ENCODE measurements at places on chromosomes 16 and 17. TPM values are rescaled to one million over a fixed set of nuclear protein-coding genes. Genes with fewer than 3 reads are reported as not detected.

Gene KDM6B
- total RNA-seq: 27.9 TPM

Gene CHST4
- total RNA-seq: not detected

Gene NOXO1
- total RNA-seq: not detected

Gene CTRB1
- total RNA-seq: not detected

Gene CHMP1A
- total RNA-seq: 32.6 TPM

DNA sequence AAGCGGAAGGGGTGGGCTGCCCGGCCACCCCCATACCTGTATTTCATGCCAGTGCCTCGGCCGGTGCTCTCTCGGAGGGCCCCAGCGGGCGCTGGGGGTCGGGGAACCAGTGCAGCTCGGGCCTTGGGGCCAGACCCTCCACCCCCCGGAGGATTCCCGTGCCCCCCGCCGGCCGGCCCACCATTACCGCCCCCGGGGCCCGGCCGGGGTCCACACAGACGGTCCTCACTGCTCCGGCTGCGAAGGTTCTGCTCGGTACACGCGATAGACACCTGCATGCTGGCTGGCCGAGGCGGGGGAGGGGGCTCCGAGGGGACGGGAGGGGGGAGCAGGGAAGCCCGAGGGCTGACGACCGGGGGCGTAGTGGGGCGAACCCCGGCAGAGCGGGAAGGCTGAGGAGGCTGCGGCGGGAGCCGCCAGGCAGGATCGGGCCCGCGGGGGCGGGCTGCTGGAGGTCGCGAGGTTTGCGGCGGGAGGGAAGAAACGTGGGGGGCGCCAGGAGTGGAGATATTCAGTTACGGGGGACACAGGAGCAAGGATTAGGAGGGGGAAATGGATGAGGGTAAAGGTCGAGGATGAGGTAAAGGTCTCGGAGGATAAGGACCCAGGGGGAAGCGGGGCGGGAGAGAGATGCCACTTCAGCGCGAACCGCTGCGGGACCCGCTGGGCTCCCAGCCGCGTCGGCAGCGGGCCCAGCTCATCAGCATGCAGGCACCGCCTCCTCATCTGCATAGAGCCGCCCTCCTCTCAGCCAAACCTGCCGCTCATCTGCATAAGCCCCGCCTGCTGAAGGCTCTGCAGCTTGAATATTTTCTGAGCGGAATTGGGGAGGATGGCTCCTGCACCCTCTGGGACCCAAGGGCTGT is at the start of gene KCNAB3:
KCNAB3 (minus strand) TSS at position 699 of the 866 bp plus-strand sequence; CDS start at position 278, 421 bp downstream.
- peak; percentile 55 for DNase-seq

GRCh38 chr17:72792771-72793170 is 299.7 kb downstream of the SLC39A11 start:
- DNase-seq: no peak

DNA sequence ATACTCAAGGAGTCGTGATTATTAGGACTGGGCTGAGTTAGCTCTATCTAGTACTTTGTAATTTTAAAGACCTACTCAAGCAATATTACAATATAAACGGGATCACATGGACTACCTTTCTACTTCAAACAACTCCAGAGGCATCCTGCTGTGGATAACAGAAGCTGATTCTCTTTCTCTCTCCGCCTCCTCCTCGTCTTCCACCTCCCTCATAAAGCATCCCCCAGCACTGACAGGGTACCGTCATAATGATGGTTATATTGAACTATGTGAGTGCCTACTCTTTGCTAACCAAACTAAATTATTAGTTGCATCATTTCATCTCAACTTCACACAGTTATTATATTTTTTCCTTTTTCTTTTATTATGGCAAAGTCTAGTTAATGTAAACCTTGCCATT is 165.4 kb upstream of the FOXF1 start:
- no peak for DNase-seq

- DNase-seq: no peak
Measured at GRCh38 chr17:63751806-63752205, 10.2 kb upstream of the STRADA start.

- DNase-seq: no peak
Measured at GRCh38 chr16:1884155-1884760, 12.3 kb upstream of the MEIOB start.

DNA sequence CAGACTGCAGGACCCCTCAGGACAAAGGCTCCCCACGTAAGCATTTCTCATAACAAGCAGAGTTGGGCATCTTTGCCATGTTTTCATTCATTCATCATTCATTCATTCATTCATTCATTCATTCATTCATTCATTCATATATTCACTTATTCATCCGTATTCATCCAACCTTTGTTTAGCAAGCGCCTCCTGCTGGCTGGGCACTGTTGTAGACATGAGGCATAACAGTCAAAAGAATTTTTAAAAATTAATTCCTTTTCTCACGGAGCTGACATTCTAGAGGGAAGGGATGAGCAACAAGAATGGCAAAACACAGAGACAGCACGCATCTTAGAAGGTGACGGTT is 351.7 kb upstream of the TNRC6C start:
- no peak for DNase-seq

DNA sequence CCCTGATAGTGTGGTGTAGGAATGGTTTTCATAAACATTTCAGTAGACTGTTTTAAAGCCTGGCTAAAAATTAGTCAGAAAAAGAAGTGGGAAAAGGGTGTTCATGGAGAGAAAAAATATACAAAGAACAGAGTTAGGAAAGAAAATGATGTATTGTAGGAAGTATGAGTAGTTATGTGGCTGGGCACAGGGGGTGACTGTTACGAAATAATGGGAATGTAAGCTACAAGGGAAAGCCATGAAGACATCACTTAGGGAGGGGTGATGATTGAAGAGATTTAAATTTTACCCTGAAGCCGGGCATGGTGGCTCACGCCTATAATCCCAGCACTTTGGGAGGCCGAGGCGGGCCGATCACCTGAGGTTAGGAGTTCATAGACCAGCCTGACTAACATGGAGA is 55.3 kb downstream of the NUP88 start:
- DNase-seq: no peak

- DNase-seq: peak; percentile 68
Measured at GRCh38 chr16:29815032-29815721, 775 bp upstream of the PAGR1 start.

DNA sequence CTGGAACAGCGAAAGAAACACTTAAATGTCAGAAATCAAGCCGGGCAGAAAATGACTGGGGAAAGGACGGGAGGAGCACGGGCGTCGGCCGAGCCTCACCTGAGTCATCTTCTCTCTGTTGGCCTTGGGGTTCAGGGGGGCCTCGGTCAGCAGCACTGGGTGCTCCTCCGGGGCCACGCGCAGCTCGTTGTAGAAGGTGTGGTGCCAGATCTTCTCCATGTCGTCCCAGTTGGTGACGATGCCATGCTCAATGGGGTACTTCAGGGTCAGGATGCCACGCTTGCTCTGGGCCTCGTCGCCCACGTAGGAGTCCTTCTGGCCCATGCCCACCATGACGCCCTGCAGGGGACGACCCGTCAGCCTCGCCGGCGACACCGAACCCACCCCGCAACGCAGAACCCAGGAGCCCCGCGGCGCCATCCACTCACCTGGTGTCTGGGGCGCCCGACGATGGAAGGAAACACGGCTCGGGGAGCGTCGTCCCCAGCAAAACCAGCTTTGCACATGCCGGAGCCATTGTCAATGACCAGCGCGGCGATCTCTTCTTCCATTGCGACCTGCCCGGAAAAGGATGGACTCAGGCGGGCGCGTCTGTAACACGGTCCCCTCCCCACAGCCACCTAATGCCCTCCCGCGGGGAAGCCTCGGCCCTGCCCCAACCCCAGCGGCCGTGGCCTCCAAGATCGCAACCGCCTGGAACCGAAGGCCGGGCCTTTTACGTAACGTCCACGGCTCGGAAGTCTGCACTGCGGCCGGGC is 616 bp downstream of the ACTG1 start:
- DNase-seq: no peak

DNA sequence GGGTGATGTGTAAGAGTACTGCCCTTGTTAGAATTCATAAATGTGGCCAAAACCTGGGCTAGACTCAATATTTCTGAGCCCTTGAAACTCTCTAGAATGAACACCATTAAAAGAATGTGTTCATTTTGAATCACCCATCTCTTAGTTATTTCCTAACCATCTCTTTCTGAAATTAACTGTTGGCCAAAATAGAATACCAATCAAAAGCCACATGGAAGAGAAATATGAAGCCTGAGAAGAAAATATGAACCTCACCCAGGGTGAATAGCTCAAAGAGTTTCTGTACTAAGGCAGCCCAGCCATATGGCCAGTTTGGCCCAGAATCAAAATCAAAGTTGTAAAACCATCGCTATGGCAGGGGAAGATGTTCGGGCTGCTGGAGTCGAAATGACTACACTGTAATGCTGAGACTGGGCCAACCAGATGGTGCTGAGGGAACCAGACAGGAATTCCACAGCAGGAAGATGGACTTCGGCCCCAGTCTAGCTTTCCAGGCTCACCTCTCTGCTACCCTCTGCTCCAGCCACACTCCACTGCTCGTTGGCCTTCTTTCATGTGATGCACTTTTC is 154.3 kb upstream of the ZFHX3 start:
- DNase-seq: no peak

All from Right ventricle myocardium superior (tissue), 1 donor.